ENCODE measurements at places on chromosomes 7 and 10.

- DNase-seq: no peak
These were observed 133.6 kb downstream of the CUBN start for GRCh38 chr10:16995867-16996529.

GRCh38 chr10:6795541-6795940, 215.5 kb upstream of the PRKCQ start:
- DNase-seq: no peak

- peak; percentile 44 for DNase-seq
These were observed 3.4 kb downstream of the DOCK4 start for GRCh38 chr7:112202816-112203215.

- no peak for DNase-seq
These were observed 63.7 kb downstream of the LARP4B start for GRCh38 chr10:867807-868206.

- DNase-seq: no peak
These were observed 243.2 kb downstream of the GFRA1 start for GRCh38 chr10:116029826-116030225.

GRCh38 chr7:118689403-118689802, 464.9 kb downstream of the ANKRD7 start:
- no peak for DNase-seq

- no peak for DNase-seq
These were observed 172.7 kb downstream of the PLXNA4 start for GRCh38 chr7:132403465-132404110.

- DNase-seq: no peak
These were observed 69.7 kb upstream of the LRRC18 start for GRCh38 chr10:49009199-49009979.

GRCh38 chr7:43906331-43907010, at the start of gene URGCP:
Gene URGCP, minus strand, starts transcription at chr7:43906596. Its CDS starts 21 bp downstream, at chr7:43906575.
- DNase-seq: peak; percentile 52

DNA sequence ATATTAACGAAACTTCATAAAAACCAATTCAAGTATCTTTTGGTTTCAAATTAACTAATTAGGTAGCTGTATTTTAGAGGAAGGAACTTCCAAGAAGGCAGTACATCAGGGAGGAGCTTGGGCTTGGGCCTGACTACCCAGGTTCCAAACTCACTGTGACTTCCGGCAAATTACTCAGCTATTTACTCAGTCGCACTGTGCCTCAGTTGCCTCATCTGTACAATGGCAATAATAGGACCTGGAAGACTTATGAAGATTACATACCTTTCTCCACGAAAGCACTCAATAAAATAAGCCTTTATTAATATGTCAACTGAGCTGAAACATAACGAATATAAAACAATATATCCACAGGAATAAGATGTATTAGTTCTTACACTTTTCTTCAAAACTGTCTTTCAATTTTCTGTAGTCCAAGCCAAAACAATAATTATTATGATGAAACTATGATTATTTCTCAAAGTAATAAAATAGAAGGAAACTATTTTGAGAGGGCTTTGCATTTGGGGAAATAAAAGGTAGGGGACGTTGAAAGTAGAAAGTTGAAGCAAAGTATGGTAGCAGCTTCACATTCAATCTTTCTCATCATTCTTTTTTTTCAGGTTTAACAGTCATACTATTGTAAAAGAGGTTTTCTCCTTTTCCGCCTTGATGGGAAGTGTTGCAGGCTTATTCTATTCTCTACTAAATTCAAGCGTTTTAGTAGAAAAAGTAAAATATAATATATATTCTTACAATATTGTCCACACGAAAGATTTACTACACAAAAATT, 10.5 kb upstream of the EBLN1 start:
- DNase-seq: no peak

GRCh38 chr7:151009327-151010036, 14.8 kb downstream of the ATG9B start:
- DNase-seq: no peak

GRCh38 chr7:105337529-105337928, 51.2 kb downstream of the SRPK2 start:
- DNase-seq: no peak

DNA sequence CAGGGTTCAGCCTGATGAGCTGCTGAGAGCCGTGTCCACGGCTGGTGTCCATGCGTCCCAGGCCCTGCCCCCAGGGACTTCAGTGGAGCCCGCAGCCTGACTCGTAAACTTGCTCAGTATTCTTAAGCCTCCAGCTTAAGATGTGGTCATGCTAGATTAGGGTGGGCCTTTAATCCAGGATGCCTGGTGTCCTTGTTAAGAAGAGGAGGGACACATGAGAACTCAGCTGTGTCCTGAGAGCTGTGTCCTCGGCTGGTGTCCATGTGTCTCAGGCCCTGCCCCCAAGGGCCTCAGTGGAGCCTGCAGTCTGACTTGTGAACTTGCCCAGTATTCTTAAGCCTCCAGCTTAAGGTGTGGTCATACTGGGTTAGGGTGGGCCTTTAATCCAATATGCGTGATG, 23.0 kb downstream of the DOCK1 start:
- DNase-seq: no peak
